ENCODE measurements at places on chromosomes 2 and 18.

GRCh38 chr2:37554687-37555086 lies 116.8 kb downstream of the CDC42EP3 start:
- DNase-seq: no peak

DNA sequence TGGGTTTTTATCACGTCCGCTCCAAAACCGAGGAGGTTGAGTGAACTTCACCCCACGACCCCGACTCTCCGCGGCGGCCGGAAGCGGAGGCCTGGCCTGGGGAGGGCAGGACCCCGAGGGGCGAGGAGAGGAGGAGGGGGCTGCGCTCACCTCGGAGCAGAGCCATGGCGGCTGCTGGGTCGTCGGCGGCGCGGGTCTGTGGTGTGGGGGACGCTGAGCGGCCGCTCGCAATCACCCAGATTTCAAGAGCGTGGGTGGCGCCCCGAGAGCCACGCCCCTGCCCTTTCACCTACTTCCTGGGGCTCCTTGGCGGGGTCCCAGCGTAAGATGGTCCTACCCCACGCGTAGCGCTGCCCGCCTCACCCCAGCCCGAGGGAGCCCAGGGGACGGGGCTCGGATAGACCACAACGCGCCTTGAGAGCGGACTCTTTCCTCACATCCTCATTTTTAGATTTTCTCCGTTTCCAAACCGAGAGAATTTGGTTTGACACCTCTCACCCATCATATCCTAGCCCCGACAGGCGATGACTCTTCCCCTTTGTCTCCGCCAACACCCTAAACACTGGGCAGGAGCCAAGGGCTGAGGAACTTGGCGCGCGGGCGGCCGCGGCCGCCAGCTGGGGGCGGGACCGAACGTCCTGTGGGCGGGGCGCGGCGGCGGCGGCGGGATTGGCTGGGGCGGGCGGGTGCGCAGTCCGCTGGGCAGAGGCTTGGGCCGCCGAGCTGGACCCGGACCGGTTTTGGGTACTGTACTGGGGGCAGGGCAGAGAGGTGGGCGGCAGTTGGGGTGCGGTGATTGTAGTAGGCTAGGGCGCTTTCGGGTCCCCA lies at the start of gene ACAA2:
TSS of gene ACAA2 (minus strand) at position 215 of the 828 bp plus-strand sequence. CDS start at position 166, 49 bp downstream.
- DNase-seq: peak; percentile 79

DNA sequence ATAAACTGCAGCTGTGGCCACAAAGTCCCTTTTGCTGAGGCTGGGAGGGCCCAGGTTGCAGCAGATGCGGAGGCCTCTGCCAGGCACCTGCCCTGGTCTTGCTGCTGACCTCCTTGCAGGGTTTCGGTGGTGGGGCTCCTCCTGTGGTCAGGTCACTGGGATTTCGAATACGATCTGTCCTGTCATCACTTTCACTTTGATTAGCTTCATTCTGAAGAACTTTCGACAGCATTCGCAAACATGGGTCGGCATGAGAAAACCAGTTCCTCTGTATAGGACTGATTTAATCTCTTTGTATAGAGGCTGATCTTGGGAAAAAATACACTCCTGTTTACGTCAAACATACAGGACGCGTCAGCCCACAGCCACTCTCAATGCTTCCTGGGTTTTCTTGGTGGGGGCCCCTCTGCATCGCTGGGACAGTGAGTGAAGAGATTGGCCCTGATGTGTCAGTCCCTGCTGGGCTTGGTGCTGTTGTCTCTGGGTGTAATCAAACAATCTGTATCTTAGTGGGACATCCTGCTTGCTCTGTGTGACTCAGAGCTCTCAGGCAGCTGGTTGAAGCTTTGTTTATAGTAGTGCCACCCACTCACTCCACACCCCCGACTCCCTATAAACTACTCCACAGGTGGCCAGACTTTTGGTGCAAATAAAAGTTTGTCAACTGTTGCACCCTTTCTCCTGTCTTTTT lies 209.4 kb upstream of the CXCR4 start:
- DNase-seq: no peak

GRCh38 chr2:10444463-10444862 lies 3.7 kb downstream of the ODC1 start:
- no peak for DNase-seq

DNA sequence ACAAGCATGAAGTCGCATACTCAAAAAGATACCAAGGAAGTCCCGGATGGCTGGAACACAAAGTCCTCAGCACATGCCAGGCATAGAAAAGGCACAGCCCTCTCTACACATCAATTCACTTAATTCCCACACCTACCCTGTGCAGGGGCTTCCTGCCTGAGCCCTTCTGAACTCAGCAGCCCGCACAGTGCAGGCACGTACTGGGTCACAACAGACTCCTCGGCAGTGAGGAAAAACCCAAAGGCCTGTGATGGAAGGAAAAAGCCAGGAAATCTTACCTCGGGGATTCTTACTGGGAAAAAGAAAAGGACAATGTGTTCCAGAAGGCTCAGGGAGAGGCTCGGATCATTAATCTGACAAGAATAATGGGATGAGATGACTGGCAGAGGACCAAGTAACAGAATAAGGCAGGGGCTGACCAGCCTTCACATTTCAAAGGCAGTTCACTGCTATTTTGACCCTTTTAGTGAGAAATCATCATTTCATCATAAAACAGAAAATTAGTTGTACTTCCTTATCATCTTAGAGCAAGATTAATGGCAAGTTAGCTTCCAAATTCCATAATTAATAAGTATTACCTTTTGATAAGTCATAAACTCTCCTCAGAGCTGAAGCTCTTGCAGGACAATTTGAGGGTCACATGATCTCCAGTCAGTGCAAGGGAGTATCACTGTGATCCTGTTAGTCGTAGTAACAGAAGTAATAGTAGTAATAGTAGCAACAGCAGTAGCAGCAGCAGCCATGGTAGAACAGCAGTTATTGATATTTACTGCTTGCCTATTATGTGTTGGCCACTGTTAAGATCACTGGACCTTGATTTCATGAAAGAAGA lies 87.4 kb downstream of the STK39 start:
- DNase-seq: no peak

DNA sequence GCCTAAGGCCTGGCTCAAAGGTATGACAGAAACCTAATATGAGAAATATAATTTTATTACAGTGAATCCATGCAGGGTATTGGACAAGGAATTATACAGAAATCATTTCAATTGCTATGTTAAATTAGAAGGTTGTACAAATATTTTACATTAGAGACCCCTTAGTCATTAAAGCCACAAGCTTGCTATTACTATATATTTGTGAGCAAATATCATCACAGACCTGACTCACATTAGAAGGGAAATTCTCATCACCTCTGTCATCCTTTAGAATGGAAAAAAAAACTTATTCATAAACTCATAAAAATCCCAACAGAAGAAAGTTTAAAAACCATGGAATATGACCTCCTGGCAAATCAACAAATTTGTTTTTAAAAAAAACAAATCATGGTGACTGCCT lies 277.9 kb downstream of the DCC start:
- DNase-seq: no peak

- DNase-seq: no peak
These were observed 22.1 kb upstream of the SERTAD2 start for GRCh38 chr2:64675860-64676259.

DNA sequence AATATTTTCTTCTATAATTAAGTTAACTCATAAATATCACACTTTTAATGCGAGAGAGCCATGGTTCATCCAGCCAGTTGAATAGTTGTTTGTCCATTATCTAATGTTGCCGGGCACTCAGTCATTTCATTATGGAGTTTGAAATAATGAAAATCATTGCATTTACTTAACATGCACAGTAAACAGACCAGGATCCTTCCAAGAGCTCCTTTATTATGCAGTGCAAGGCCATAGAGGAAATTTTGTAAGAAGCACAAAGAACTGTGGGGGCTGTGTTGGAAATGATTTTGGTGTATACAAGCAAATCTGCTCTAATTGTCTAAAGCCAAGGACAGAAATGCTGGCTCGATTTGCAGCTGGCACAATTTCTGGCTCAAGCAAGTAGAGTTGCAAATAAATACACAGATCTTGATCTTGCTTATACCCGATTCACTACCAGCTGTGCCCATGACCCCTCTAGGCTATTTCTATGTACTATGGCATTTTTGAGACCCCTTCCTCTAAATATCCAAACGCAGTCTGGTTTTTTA lies 400.3 kb upstream of the HNRNPA3 start:
- DNase-seq: peak; percentile 3

GRCh38 chr2:22912398-22912797 lies 472.6 kb upstream of the KLHL29 start:
- DNase-seq: no peak
